Spinal cord (tissue), 10 donors: ENCODE measurements at places on chromosomes 5 and 9.
A peak's percentile ranks its signal among the peaks of the same experiment; 100 is the strongest.

DNA sequence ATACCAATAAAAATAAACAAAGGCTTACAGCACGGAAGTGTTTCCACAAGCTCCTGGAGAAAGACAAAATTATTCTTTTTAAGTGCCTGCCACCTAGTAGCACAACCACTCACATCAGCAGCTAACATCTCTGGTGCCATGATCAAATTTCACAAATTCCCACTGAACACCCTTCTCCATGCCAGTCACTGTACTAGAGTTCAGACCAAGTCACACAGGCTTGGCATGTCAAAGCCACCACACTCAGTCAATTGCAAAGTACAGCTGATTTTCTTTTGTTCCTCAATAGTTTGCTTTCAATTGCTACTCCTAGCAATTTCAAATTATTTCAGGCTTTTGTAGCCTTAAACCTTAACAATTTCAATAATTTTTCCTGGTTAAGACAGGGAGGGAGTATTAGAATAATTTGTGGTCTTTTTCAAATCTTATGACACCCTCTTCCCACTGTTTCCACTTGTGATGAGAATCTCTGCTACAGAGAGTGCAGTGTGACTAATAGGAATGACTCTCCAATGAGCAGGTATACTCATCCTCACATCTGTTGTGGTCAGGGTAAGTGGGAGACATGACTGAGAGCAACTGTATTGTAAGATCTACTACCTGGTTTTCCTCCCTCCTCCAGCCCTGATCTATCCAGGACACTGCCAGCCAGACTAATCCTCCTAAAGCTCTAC lies 46.2 kb downstream of the RNF145 start:
- no peak for DNase-seq

- DNase-seq, result no peak
These were observed 1556.8 kb downstream of the EFNA5 start for GRCh38 chr5:106113922-106114321.

DNA sequence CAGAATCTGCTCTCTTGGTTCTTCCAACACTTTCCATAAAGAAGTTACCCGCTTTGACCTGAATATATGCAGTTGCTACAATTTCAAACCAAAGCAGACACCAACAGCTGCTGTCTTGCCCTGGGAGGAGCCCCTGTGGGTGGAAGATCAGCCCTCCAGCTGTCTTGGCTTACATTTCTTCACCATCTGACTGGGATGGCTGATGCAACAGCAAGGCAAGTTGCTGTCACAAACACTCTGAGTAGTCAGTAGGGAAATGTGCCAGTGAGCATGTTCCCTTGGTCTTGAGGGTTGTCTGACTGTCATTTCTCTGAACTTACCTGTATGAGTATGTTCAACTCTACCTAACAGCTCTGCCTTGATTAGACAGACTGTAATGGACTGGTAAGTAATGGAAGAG lies 152.9 kb downstream of the SGCD start:
- no peak for DNase-seq

DNA sequence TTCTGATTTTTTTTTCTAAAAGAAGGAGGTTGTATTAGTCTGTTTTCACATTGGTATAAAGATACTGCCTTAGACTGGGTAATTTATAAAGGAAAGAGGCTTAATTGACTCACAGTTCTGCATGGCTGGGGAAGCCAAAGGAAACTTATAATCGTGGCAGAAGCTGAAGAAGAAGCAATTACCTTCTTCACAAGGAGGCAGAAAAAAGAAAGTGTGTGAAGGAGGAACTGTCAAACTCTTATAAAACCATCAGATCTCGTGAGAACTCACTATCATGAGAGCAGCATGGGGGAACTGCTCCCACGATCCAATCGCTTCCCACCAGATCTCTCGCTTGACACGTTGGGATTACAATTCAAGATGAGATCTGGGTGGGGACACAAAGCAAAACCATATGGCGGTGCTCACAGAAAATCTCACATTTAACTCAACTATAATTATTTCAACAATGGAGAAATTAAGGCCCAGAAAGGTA lies 27.1 kb downstream of the DPYSL3 start:
- DNase-seq, result no peak

DNA sequence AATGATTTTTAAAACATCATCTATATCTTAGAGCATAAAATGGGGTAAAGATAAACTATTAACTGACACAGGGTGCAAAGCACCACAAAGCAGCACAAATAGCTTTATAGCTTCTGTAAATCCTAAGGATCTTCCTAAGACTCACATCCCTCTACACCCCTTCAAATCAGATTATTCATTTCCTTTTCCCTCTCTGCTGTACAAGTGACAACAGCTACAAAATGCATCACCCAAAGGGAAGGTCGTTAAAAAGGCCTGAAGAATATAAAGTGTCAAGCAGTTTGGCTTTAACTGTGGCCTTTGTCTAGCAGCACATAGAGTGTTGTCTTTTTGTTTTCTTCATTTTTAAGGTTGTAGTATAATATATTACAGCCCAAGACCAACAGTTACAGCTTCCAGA lies 422.1 kb downstream of the PDE4D start:
- DNase-seq, result no peak

GRCh38 chr5:163094492-163095180 lies 342.8 kb upstream of the CCNG1 start:
- DNase-seq, result no peak

DNA sequence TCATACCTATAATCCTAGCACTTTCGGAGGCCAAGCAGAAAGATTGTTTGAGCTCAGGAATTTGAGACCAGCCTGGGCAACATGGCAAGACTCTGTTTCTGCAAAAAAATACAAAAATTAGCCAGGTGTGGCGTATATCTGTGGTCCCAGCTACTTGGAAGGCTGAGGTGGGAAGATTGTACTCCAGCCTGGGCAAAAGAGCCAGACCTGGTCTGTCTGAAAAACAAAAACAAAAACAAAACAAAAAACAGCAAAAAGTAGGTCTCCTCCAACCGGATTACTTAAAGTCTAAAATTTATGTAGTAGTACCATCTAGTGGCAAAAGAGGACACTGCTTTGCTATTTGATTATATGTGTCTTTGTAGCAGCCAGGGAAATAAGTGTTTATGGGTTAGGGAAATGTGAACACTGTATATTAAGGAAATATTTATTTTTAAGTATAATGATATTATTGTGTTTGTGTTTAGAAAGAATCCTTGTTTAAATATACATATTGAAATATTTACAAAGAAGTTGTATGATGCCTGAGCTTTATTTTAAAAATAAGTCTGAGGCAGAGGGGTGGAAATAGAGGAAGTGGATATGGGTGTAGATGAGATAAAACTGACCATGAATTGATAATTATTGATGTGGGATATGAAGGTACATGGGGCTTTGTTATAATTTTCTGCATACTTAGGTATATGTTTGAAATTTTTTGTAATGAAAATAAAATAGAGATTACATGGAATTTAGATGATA lies 20.0 kb downstream of the APC start:
- peak; percentile 54 for DNase-seq

GRCh38 chr5:139146809-139147482 lies 51.2 kb downstream of the SIL1 start:
- no peak for DNase-seq
